ENCODE measurements at places on chromosomes 7 and 10.

GRCh38 chr7:24464861-24465260 is 108.4 kb upstream of the PALS2 start:
- DNase-seq, result no peak

DNA sequence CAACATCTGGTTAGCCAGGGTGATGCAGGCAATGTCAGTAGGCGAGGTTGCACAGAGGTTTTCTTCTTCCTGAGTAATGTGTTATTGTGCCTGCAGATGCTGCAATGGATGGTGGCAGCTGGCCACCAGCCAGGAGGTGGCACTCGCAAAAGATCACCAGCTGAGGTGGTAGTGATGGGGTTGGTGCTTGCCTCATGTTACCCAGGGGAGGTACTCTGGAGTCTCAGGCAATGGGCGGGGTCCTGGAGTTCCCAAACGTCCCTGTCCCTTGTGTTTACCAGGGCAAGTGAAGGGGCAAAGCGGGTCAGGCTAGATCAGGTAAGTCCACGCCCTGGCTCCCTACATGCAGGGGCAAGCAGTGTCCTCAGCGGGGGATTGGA is 21.1 kb downstream of the CLRN3 start:
- no peak for DNase-seq

DNA sequence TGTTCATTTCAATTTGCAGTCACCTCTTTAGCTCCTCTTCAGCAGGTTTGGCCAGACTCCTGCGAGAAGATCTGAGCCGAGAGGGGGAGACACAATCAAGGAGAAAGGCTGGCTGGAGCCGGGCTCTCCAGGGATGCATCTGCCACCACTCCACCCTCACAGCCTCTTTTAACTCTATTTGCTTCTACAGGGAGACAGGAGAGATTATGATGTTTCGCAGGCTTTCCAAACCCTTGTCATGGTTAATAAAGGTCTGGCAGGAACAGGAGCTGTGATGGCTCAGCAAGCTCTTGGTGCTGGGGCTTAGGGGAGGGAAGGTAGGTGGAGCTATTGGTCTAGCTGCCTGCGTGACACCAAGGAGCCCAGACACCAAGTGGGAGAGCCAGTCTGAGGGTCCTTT is 448.1 kb upstream of the PODXL start:
- DNase-seq, result peak; percentile 4

GRCh38 chr7:30705008-30705407 is 22.8 kb upstream of the CRHR2 start:
- no peak for DNase-seq

DNA sequence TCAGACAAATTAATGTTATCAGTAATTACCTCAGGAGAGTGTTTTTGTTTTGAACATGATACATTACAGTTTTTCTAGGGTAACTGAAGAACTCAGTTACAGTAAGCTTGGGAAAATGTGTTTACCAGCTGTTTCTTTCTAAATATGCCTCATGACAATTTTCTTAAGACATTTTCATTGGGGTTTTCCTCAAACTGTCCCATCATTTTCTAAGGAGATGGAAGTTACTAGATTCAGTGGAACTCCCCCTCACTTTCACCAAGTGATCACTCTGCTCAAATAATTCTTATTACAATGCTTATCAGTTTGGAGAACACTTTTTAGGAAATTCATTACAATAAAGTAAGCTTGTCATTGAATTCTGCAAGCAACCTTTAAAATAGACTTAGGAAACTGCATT is 6.4 kb upstream of the SPAG6 start:
- DNase-seq, result no peak

- no peak for DNase-seq
Measured at GRCh38 chr7:150515248-150516147, 826 bp downstream of the GIMAP7 start.

DNA sequence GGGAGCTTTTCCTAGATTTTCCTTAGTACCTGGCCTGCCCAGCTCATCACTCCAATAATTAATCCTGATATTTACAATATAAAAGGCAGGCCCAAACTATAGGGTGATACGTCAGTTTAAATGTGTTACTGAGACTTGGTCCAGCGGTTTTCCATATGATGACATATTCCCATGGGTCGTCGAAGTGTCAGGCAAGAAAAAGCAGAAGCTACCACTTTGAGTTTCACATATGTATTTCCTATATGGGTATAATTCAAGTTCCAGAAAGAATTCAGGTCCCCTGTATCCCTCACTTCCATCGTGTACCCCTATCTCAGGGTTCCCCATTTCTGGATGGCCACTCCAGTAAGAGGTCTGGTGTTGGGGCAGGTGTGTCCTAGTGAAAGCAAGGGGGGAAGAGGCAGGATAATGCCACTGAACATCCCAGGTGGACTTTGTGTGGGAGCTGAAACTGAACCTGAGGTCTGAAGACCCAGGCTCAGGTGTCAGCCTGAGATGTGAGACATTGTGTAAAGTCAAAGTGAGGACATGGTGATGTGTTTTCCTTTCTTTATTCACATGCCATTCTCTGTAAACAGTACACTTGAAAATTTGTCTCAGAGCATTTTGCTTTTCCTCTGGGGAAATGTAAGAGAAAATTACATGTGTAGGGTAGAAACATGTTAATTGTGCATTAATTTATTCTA is 167.8 kb downstream of the PLXDC2 start:
- DNase-seq, result no peak

DNA sequence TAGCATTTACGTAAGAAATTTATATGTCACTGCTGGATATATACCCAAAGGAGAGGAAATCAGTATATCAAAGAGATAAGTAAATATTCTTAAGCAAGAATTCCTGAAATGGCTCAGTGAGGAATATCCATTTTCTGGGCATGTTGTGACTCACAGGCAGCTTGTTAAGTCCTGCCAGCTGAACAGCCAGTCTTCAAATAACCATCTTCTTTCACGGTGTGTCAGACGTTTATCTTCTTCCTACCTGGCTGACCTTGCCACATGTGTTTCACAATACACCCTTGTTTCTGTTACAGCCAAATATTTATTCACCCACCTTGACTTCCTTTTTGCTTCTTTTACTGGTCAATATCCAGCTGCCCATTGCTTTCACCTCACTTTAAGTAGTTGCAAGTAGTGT is 648.1 kb downstream of the ANKRD7 start:
- DNase-seq, result peak; percentile 66

- no peak for DNase-seq
Measured at GRCh38 chr10:114811862-114812261, 9.7 kb upstream of the FHIP2A start.

DNA sequence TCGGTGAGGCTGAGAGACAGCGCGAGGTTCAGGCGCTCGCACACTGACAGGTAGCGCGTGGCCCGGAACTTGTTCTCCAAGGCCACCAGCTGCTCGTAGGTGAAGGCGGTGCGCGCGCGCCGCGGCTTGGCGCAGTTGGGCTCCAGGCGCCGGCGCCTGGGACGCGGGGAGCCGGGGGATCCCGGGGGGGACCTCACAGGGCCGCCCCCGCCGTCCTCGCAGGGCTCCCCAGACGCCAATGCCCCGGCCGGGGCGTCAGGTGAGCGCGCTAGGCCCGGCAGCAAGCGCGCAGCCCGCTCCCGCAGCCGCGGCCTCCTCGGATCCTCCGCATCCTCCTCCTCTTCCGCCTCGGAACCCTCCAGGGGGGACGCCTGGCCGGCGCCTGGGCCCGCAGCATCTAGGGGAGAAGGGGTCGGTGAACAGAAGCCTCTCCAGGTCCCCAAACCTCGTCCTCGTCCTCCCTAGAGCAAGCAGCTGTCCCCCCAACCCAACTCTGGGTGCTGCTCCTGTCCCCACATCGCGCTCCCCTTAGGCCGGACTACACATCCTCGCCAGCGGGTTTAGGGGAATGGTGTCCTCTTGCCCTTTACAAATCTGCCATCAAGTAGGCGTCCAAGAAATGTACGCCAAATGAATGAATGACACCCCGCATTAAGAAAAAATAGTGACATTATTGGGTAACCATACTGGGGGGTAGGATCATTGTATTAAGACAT is 1.9 kb downstream of the NKX1-2 start:
- DNase-seq, result no peak

- DNase-seq, result no peak
Measured at GRCh38 chr7:68321776-68322496, 1276.3 kb upstream of the AUTS2 start.

DNA sequence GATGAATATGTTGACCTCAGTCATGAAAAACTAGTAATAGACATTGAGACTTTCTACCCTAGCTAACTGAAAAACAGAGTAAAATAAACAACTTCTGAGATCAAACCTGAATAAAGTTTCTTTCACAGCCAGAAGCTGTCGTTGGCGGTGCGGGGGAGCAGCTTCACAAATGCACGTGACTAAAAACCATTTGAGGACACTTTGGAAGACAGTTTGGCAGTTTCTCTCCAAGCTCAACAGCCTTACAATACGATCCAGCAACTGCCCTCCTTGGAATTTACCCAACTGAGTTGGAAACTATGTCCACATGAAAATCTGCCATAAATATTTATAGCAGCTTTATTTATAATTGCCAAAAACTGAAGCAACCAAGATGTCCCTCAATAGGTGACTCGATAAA is 63.1 kb downstream of the CYTH3 start:
- DNase-seq, result no peak

DNA sequence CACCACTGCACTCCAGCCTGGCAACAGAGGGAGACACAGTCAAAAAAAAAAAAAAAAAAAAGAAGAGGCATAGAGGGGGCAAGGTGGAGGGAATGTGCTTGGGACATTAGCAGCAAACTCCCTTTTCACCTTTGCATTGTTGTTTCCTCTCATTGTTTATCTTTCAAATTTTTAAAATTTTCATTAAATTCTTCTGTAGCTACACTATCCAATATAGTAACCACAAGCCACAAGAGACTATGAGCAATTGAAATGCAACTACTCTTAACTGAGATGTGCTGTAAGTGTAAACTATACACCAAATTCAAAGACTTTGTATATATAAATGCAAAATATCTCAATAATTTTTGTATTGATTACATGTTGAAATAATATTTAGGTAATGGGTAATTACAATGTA is 43.4 kb downstream of the EBLN1 start:
- no peak for DNase-seq

- no peak for DNase-seq
Measured at GRCh38 chr7:123211545-123211944, 11.8 kb upstream of the SLC13A1 start.

- no peak for DNase-seq
Measured at GRCh38 chr10:17655009-17655408, 11.1 kb downstream of the STAM start.

DNA sequence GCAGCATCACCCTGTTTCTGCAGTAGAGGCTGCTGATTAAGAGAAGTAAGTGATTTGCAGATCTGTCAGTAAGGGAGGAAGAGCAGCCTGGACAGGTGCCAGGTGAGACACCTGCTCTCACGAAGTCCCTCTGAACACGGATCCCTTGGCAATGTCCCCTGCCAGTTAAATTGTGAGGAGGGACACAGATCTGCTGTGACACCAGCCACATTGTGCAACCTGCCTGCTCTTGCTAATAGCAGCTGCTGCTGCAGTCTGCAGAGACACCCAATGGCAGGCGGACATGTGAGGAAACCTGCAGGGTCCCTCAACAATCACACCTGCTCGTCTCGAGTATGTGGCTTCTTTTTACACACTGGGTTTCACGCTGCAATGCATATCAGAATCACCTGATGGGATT is 31.9 kb downstream of the ANXA11 start:
- no peak for DNase-seq

DNA sequence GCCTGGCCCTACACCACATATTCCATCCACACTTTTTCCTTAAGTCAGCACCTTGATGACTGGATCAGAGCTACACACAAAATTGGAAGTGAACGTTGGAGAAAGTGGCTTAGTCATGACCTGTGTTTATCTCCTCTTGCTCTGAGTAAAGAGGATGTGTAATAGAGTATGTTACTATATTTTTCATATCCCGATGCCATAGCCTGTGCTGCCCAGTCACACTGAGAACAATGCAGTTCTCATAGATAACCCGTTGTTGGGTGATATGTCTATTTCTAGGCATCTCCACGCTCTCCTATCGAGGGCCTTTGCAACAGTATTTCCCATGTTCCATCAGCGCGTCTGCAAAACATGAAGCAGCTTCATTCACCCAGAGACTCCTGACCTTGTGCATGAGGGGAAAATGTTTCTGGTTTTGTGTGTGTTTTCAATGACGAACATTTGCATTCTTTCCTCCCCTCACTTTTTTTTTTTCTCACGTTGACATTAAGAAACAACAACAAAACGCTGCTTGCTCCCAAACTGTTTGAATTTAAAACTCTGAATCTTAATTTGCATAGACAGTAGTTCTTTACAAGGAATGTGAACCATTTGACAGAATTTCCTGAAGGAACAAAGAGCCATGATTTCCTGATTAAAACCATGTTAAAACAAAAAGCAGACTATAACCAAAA is 43.4 kb downstream of the GRK5 start:
- DNase-seq, result peak; percentile 52

DNA sequence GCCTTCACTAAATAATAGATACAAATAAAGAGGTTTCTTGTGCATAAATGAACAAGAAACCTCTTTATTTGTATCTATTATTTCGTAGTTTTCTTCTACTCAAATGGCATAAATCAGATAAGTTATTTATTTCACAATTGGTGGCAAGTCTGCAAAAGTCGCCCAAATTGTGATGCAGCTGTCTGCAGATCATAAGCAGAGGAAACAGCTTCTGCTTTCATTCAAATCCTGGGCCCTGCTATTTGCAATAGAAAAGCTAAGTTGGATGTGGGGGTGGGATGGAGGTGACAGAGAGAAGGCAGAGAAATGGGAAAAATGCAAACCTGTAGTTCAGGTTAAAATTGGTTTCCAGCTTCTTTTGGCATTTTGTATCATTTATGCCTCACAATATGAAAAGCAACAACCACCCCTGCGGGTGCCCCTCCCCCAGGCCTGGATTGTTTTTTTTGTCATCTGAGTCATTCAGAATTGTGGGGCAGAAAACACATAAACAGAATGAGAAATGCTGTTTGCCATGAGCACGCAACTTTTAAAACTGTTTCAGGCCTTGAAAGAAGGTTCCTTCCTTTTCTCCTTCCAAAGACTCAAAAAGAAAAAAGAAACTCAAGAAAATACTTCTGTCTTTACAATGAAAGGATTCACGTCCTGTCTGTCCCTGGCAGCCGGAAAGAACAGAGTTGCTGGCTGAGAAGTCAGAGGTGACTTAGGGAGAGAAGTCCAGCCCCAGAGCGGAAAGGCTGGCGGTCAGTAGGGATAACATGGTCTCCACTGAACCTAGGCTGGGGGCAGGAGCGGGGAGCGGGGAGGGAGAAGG is 132.9 kb downstream of the BAMBI start:
- DNase-seq, result peak; percentile 16

GRCh38 chr7:37191797-37192196 is 256.9 kb downstream of the ELMO1 start:
- DNase-seq, result no peak

- no peak for DNase-seq
Measured at GRCh38 chr10:88041243-88042159, 178.1 kb downstream of the PTEN start.

DNA sequence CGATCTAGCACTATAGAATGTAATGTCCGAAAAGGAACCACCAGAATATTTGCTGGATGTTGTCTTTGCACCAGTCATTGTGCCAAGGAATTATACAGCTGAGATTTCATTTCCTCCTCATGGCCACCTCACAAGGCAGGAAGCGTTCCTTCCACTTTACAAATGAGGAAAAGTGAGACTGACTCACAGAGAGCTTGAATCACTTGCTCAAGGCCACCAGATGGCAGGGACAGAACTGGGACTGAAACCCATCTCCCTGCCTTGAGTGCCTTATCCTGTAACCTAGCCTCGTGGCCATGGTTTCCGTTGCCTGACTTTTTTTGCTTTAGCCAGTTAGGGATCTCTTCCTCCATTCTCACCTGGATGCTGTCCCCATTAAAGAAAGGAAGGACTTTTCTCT is 44.7 kb upstream of the PDZD8 start:
- DNase-seq, result no peak

- DNase-seq, result no peak
Measured at GRCh38 chr7:72183835-72184234, 228.3 kb downstream of the CALN1 start.

- DNase-seq, result no peak
Measured at GRCh38 chr10:70659306-70659705, 13.0 kb upstream of the ADAMTS14 start.

Measured in MCF 10A (cell line).